ENCODE measurements at places on chromosomes 1 and 21. TPM values are rescaled to one million over a fixed set of nuclear protein-coding genes. Genes with fewer than 3 reads are reported as not detected.

DNA sequence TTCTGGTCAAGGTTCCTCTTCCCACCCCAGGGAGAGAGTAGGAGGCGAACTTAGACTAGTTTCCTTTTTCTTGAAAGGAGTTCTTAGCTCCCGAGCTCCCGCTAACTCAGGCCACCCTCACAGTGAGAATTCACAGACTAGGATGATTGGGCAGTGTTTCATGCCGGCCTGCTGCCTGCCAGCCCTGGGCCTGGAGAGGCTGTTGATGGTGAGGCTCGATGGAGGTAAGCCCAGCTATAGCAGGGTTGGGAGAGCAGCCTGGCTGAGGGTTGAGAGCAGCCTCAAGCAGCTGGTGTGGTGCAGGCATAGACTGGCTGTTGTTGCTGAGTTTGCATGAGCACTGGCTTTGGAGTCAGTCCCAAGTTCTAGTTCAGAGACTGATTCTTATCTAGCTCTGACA lies 274.4 kb downstream of the MATN1 start:
- no peak for DNase-seq

Gene TMCO2
- total RNA-seq, result not detected

Gene KIF26B
- not detected for total RNA-seq

DNA sequence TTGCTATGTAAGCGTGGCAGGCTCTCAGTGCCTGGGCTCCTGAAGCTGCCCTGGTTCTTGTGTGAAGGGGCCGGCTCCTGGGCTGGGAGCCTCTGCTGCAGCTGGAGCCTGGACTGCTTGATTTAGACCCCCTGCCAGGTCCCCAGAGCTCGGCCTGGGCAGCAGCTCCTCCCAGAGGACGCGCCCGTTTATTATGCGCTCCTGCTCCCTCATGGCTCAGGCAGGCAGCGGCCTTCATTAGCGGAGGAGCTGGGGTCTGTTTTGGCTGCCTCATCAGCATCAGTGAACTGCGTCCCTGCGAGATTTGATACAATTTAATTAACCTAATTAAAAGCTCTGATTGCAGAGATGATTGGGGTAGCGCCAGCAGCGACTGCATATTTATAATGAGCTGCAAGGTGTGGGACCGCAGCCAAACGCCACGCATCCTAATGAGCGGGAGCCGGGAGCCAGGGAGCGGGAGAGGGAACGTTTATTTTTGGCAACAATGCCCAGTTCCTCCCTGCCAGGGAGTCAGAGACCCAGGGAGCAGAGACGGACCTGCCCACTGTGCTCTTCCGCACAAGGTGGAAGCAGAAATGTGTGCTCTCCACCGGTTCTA lies 16.6 kb downstream of the UTP11 start:
- no peak for DNase-seq

DNA sequence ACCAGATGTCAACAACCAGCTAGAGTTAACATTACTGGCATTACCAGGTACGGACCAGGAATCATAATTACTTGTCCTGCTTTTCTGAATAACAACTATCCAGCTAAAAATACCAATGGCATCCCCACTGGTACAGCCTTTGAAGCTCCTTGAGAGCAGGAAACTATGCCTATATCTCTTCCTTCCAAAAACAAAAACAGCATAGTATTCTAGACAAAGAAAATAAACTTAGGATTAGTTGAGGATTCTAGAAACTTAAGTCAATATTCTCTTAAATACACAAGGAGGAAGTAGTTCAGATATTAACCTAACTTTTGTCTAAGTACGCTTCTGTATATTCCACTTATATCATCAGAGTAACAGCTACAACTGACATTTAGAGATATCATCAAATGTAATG lies 3.0 kb downstream of the FUBP1 start:
- DNase-seq, result no peak

DNA sequence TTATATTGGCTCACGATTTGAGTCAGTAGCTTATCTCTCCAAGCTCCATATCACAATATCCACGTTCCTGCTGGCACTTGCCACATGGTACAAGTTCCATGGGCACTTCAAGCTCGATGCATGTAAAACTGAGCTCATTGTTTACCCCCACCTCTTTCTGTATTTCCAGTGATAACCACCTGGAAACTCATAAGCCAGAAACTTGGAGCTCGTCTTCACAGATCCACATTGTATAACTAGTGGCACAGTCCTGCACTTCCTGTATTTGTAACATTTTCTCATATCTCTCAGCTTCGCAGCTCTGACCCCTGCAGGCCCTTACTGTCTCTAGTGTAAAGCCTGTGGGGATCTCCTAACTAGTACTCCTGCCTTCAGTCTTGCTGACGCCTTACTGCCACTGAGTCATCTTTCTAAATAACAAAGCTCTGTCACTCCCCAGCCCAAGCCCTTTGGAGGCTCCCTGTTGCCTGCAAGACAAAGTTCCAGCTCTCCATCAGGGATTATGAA lies 6.5 kb upstream of the C2CD4D start:
- peak; percentile 29 for DNase-seq

DNA sequence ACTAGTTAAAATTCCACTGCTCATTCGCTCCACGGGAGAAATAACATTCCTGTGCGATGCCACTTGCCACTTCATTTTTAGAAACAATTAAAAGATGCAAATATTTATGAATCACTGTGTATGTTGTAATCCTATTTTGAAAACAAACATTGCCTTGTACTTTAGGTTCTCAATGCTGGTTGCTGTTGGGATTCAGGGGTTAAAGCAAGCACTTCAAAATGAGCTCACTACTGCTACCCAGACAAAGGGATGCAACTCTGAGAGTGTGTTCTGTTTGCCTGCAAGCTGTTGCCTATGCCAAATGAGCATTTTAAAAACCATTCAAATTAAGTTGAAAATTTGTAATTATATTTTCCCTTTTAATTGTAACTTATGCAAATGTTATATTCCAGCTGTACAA lies 87.5 kb downstream of the RWDD3 start:
- no peak for DNase-seq

- DNase-seq, result peak; percentile 24
Observed at GRCh38 chr1:167052389-167052788, 37.8 kb downstream of the GPA33 start.

Gene FBLIM1
- total RNA-seq, result not detected

Data from OCI-LY7 (cell line).